ENCODE measurements at places on chromosomes 6 and 20. TPM values are rescaled to one million over a fixed set of nuclear protein-coding genes. Genes with fewer than 3 reads are reported as not detected.

Gene ALDH5A1
- 1.9 TPM for total RNA-seq

Gene MCHR2
- total RNA-seq, result not detected

Gene C20orf96
- 5.0 TPM for total RNA-seq

Gene PTK7
- total RNA-seq, result 36.5 TPM

Gene PBOV1
- not detected for total RNA-seq

Data from smooth muscle cell of the pulmonary artery (primary cell).